GOT3 (cell line): ENCODE measurements at places on chromosomes 4 and X.

DNA sequence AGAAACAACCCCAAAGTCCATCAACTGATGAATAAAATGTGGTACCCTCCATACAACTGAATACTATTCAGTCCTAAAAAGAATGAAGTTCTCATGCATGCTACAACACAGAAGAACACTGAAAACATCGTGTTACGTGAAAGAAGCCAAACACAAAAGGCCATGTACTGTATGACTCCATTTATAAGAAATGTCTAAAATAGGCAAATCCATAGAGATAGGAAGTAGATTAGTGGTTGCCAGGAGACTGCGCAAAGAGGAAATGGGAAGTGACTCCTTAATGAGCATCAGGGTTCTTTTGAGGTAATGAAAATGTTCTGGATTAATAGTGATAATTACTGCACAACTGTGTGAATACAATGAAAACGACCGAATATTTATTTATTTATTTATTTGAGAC lies 23.4 kb downstream of the FBXW7 start:
- DNase-seq: no peak

GRCh38 chrX:110210417-110211139 lies 107.3 kb downstream of the AMMECR1 start:
- DNase-seq: no peak

GRCh38 chr4:162157241-162157640 lies 6.6 kb downstream of the FSTL5 start:
- DNase-seq: no peak

- DNase-seq: no peak
Observed at GRCh38 chrX:135737366-135738071, 24.1 kb downstream of the CT45A1 start.

DNA sequence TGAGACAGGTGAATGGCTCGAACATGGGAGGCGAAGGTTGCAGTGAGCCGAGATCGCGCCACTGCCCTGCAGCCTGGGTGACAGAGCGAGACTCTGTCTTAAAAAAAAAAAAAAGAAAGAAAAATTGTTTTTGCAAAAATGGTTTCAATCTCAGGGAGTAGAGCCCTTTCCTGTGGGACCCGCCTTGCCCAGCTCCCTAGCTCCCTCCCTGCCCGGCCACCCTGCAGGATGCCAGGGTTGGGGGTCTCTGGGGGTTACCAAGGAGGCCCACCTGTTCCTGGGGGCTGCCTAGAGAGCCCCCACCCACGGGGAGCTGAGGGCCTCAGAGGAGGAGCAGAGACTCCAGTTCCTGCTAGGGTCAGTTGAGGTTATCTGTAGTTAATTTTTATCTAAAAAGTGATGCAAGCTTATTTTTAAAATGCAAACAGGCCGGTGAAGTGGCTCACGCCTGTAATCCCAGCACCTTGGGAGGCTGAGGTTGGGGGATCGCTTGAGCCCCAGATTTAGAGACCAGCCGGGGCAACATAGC lies 18.7 kb upstream of the PLCXD1 start:
- no peak for DNase-seq

GRCh38 chr4:13399257-13399656 lies 84.9 kb downstream of the RAB28 start:
- no peak for DNase-seq
